Stimulated activated CD8-positive, alpha-beta memory T cell treated with anti-CD3 and anti-CD28 coated beads, Interleukin-15, amount 100 ng/mL, for 1 hour (primary cell): ENCODE measurements at places on chromosomes 16 and 17.

GRCh38 chr16:84950906-84951305 lies 60.4 kb downstream of the ZDHHC7 start:
- no peak for DNase-seq

DNA sequence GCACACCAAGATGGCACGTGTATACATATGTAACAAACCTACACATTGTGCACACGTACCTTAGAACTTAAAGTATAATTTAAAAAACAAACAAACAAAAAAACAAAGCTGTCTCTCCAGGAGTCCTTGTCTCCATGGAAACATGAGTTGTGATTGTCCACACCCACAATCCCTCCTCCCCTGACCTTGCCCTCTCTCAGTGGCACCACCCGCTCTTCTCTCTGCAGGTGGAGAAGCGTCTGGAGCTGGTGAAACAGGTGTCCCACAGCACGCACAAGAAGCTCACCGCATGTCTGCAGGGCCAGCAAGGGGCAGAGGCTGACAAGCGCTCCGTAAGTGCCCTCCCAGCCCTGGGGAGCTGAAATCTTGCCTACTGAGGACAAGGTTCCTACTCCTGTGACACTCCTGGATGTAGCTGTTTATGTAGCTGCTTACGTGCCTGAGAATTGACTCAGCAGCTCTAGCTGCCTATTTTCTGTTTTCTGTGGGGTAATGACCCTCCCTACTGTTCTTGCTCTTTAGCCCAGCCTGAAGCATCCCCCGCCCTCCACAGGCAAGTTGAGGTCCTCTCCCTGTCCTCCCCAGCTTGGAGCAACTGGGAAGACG lies 107.0 kb downstream of the ARHGAP44 start:
- no peak for DNase-seq

DNA sequence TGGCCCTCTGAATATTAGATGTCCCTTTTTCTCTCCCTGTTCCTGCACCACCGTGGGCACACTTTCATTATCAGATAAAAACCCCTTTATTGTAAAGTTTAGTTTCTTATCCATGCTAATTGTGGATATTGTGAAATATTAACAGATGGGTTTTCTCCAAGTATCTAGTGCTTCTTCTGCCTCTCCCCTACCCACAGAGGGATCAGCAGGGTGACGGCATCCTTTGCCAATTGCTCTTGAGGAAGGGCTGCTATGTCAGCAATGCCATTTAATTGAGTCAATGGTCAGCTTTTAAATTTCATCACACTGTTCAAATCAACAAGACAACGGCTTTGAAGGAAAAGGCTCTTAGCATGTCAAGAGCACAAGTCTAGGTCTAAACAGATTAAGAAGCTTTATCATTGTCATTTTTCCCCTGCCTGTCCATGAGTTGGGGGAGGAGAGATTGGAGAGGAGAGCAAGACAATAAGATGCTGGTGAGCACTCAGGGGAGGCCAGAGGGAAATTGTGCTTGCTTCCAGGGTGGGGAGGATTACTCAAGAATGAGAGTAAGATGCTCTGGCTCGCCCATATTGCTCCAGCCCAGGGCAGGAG lies 443.0 kb upstream of the CCL2 start:
- no peak for DNase-seq

- no peak for DNase-seq
These were observed 137.9 kb upstream of the IRX5 start for GRCh38 chr16:54792811-54793210.

- no peak for DNase-seq
These were observed 586 bp downstream of the UBALD2 start for GRCh38 chr17:76265624-76266243.

- DNase-seq: no peak
These were observed 305.6 kb upstream of the AXIN2 start for GRCh38 chr17:65867014-65867413.

DNA sequence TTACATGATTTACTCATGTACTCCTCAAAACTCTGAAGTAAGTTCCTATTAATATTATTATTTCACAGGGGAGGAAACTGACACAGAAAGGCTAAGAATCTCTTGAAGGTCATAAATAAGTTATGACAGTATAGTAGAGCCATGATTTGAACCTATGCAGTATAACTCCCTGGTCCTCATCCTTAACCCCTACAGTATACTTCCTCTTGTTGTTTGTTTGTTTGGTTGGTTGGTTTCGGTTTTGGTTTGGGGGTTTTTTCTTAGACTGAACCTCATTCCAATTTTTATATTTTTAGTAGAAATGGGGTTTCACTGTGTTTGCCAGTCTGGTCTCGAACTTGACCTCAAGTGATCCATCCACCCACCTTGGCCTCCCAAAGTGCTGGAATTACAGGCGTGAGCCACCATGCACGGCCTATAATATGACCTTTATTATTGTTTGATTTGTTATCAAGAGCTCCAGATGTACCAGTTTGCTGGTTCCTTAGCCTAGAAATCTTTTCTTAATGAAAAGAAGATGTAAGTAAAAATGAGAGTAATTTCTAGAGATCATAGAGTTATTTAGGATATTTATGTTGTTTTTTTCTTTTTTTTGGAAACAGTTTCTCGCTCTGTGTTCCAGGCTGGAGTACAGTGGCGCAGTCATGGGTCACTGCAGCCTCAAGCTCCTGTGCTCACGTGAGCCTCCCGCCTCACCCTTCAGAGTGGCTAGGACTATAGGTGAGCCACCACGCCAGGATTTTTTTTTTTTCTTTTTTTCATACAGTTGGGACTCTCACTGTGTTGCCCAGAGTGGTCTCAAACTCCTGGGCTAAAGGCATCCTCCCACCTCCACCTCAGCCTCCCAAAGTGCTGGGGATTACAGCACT lies 4.8 kb downstream of the PRR11 start:
- no peak for DNase-seq

GRCh38 chr16:81220349-81220748 lies 18.1 kb upstream of the BCO1 start:
- DNase-seq: no peak

- no peak for DNase-seq
These were observed 1.8 kb upstream of the ZNRF1 start for GRCh38 chr16:74997042-74997491.

DNA sequence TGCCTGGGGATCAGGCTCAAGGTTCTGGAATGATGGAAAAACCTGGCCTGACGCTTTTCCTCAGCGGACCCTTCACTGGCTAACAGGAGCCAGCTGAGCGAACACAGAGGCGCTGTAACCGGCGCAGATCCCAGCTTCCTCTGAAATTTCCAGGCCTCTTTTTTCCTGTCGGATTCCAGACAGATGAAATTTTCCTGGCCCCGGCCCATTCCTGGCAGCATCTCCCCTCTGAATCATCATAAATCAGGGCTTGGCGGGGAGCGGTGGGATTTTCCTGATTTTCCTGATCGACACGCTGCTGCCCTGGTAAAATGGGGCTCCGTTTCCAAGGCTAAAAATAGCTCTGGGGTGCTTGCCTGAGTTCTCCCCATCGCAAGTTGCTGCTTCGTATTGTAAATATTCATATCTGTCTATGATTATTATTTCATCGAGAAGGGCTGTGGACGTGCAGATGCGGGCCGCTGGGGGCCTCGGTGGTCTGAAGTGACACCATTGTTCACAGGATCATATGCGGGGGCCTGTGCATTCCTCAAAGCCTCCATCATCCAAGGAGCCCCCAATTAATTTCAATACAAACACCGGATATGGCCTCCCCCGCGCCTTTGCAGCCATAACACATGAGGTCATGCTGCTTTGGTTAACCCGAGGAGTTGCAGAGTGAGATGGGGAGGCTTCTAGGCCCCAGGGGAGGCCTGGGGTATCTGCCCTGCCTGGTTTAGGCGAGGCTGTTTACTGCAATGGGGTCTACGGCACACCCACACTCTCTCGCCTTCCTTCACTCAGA lies 45.8 kb upstream of the ETV4 start:
- DNase-seq: no peak

- DNase-seq: no peak
These were observed 24.9 kb downstream of the COPZ2 start for GRCh38 chr17:48012654-48013053.

DNA sequence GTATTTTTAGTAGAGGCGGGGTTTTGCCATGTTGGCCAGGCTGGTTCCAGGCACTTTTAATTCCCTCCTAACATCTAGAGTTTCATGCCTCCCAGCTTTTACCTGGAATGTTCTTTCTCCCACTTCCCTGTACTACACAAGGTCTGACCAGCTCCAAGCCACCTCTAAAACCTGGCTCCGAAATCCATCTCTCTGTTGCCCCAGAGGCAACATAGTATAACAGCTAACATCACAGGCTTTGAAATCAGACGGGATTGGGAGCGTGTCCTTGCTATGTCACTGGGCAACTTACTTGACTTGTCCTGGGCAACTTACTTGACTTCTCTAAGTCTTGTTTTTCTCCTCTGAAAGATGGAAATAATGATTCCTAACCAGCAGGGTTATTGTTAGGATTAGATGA lies 15.1 kb downstream of the UNC45B start:
- no peak for DNase-seq

- no peak for DNase-seq
These were observed 53.4 kb downstream of the ARSG start for GRCh38 chr17:68344701-68345136.

- DNase-seq: no peak
These were observed 18.1 kb downstream of the ZNF423 start for GRCh38 chr16:49837688-49838410.

DNA sequence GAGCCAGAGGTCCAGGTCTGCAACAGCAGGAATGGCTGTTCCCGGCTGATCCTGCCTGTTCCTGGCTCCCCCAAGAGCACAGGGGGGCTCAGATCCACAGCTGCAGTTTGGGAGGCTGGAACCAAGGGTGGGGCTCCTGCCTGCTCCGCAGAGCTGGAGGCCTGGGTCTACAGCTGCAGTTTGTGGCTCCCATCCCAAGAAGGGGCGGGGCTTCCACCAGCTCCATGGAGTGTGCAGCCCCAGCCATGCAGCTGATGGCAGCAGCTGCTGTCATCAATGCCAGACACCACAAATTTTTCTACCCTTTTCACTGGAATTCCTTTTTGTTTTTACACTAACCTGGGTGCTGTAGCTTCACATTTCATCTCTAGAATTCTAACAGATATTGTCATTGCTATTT lies 135.4 kb upstream of the KIF2B start:
- DNase-seq: no peak

GRCh38 chr16:72284042-72284789 lies 112.3 kb upstream of the PMFBP1 start:
- no peak for DNase-seq

DNA sequence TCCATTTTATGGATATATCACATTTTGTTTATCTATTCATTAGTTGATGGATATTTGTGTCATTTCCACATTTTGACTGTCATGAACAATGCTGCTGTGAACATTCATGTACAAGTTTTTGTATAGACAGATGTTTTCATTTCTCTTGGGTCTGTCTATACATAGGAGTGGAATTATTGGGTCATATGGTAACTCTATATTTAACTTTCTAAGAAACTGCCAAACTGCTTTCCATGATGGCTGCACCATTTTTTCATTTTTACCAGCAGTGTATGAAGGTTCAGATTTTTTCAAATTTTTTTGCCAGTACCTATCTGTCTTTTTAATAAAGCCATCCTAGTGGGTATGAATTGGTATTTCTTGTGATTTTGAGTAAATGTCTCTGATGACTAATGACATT lies 15.5 kb downstream of the NFAT5 start:
- DNase-seq: no peak
